SK-N-SH treated with all-trans-retinoic acid at 6 μM for 48 hours (cell line): ENCODE measurements at places on chromosomes 11 and 22.

- no peak for ATAC-seq
Measured at GRCh38 chr11:58508005-58508404, at the start of gene OR5B21. Gene OR5B21, minus strand, starts transcription at chr11:58508105. Its CDS starts 0 bp downstream, at chr11:58508105.

DNA sequence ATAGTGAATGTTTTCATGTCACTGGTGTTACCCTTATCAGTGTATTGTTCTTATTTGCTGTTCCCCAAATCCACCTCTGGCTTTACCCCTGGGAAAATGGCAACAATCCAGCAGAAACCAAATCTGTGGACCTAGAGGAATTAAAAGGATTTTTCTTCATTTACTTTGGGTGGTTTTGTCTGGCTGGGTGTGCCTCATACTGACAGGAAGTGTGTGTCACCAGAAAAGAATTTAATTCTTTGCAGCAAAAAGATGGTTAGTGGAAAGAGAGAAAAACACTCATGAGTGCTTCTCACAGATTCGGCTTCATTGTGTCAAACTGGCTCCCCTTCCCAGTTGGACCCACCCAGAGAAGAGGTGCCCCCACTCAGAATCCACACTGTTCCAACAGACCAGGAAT, 38.9 kb downstream of the FZD4 start:
- ATAC-seq = peak; percentile 82

DNA sequence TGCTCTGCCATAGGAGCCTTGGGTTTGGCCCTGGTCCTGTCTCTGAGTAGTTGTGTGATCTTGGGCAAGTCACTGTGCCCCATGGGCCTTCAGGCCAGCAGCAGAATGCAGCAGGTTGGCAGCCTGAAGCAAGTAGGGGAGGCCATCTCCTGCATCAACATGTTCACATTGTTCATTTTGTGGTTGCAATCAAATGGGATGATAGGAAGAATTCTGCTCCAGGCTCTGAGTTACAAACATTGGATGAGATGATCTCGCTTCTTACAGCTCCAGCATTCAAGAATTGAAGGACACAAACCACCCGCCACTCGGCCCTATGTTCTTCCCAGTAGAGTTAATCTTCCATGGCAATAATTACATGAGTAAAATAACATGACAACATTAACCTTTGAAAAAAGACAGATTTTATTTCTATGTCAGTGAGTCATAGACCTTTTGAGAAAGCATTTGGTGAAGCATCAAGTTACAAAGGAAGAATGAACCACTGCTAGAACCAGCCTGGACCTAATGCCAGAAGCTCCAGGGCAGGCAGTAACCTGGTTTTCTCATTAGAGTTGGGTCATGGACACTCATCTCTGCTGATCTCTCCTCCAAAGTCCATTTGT, 308.3 kb upstream of the NCAM1 start:
- ATAC-seq = peak; percentile 81

DNA sequence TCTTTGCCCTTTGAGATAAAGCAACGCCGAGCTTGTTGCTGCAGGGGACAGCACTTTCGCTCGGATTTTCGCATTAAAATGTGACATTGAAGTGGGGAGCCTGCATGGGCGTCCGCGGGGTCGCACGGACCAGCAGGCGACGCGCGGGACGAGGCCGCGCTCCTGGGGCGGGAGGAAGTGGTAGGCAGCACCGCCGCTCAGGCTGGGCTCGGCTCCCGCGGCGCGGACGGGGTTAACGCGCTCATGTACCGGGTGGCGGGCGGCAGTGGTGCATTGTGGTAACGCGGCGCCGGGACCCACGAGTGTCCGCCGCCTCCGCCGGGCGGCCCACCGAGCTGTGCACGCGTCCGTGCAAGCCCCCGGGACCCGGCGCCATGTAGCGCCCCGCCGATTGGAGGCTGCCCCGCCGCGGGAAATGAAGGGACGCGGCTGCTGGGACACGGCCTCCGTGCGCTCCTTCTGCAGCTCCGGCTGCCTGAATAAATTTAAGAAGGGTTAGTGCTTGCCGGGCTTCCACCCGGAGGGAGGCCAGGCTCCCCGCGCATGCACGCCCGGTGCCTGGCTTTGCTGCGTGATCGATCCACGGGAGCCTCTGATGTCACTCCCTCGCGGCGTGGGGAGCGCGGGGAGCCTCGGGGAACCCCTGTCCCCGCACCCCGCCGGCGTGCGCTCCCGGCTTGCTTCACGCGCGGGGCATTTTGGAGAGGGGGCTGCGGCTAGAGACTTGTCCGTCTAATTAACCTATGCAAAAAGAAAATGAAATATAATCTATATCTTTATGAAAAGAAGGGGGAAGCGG, 127.7 kb downstream of the OSBP2 start:
- ATAC-seq = peak; percentile 82

DNA sequence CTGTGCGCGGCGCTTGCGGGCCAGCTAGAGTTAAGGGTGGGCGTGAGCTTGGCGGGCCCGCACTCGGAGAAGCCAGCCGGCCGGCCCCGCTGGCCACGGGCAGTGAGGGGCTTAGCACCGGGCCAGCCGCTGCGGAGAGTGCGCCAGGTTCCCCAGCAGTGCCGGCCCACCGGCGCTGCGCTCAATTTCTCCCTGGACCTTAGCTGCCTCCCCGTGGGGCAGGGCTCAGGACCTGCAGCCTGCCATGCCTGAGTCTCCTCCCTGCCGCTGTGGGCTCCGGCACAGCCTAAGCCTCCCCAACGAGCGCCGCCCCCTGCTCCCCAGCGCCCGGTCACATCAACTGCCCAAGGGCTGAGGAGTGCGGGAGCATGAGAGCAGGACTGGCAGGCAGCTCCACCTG, 5.2 kb upstream of the PES1 start:
- ATAC-seq = no peak
